ENCODE measurements at places on chromosomes 5 and 9.

DNA sequence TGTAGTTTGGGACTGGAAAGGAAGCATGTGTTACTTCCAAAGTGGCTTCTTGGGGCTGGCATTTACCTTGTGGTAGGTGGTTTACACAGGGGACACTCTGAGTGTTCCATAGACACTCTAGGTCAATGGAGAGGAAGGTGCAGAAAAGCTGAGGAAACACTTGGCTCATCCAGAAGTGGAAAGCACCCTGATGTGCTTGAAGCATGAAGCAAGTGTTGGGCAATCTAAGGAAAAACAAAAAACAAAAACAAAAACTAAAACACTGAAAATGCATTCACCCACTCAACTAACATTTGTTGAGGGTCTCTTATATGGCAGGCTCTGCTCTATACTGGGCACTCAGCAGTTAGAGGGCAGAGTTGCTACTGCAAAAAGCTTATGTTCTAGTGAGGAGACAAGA, 2.9 kb upstream of the ERAP2 start:
- no peak for DNase-seq

DNA sequence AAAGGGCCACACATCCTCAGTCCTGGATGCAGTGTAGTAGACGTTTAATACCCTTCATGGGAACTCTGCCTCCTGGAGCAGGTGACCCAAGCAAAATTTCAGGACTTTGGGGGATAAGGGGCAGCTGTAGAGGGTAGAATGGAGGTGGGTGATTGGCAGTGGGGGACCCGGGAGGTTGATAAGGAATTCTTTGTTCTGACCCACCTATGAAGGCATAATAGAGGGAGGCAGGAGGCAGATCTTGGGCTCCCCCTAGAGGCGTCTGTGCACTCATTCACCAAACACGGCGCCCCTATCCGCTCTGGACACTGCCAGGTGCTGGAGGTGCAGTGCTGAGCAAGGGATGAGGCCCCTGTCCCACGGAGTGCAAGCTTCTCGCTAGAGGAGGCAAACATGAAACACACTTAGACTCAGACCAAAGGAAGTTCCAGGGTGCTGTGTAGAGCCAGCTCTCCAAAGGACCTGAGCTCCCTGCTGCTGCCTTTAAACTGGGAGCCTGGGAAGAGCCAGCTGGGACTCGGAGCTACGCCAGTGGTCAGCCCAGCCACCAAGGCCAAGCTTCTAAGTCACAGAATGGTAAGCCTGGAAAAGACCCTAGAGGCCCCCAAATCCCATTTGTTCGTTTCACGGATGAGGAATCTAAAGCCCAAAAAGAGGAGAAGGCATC, 7.7 kb downstream of the IL17B start:
- peak; percentile 80 for DNase-seq

DNA sequence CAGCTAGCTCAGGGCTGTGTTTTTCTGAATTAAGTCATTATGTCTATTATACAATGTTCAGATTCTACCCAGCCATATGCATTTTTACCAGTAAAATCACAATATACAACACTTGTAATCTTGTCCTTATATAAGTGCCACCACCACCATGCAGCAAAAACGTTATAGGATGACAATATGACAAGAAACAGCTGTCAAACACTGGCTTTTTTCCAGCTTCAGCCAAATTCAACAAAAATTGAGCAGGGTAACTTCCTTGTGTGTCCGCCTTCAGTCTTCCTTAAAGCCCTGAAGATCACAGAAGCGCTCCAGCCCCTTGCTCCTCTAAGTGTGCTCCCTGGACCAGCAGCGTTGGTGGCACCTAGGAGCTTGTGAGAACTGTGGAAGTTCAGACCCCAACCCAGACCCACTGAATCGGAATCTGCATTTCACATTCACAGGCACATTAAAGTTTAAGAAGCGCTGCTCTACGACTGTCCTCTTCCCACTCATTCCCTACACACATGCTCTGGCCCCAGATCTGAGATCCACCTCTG, 111.8 kb downstream of the LHFPL2 start:
- no peak for DNase-seq

GRCh38 chr5:76813982-76814562, 4.8 kb upstream of the F2RL1 start:
- DNase-seq: peak; percentile 68

DNA sequence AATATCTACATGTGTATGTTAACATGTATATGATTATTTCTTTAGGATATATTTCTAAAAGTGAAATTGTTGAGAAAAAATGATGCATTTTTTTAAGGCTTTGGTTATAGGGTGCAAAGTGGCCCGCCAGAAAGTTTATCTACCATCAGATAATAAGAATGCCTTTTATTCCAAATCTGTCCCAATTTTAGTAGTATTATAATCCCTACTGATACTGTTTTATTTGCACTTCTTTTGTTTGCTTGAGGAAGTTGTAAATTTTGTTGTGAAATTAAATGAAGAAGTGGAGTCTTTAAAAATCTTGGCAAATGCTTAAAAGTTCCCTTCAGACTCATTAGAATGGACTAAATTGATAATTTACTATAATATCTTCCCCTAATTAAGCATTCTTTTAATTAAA, 73.0 kb downstream of the NIPBL start:
- DNase-seq: no peak

GRCh38 chr5:145347026-145347616, 488.0 kb downstream of the PRELID2 start:
- no peak for DNase-seq

GRCh38 chr9:110197330-110198187, 10.4 kb downstream of the C9orf152 start:
- no peak for DNase-seq

DNA sequence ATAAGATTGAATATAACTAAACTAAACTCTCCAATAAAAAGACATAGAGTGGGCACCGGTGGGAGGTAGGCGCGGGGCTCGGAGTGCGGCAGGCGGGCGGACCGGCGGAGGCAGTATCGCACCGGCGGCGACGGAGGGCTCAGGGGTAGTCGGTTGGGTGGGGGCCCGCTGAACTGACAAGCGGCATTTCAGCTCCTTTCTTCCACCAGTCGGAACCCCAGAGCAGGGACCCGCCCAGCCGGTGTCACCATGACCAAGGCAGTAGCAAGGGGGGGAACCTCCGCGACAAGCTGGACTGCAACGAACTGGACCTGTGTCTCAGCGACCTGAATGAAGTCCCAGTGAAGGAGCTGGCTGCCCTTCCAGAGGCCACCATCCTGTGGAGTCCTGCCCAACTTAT, 156.7 kb downstream of the HINT1 start:
- DNase-seq: no peak

DNA sequence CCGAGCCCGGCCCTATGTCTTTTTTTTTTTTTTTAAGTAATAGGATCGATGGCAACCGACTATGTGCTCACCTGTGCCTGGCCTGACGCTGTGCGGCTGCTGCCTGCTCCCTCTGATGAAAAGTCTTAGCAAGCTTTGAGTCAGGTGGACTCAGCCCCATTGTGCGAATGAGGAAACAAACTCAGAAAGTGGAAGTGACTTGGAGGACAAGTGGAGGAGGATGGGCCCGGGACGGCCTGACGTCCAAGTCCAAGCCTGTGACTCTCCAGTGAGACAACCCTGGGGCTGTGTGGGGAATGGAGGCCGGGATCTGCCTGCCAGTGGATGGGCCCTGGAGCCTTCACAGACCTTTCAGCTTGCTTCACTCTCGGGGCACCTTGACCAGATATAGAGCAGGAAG, 57.9 kb downstream of the EXD3 start:
- no peak for DNase-seq

DNA sequence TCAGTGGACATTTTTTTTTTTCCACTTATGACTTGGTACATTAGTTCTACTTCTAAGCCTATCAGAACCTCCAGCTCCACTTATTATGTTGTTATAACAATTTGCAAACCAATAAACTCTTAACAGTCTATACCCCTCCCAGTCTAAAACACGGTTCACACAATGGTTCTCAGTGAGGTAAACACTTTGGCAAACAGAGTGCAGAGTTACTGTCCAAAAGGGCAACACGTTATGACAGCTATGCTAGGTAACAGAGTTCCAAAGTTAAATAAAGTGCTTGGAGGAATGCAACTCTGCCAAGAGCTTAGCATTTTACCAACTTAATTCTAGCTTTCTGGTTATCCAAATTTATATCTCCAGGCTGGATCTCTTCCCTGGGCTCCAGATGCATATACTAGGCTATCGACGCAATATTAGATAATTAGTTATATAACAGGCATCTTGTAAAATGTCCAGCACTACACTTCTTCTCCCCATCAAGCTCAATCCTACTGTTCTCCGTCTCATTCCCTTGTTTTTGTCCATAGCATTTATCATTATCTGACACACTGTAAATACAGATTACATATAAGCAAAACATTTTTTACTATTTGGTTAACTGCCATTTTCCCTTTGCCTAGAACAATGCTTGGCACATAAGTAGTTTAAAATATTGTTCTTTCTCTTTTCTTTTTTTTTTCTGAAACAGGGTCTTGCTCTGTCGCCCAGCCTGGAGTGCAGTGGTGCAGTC, 14.3 kb downstream of the FNBP1 start:
- no peak for DNase-seq

- no peak for DNase-seq
Observed at GRCh38 chr9:86655147-86655546, 292.2 kb downstream of the GAS1 start.

DNA sequence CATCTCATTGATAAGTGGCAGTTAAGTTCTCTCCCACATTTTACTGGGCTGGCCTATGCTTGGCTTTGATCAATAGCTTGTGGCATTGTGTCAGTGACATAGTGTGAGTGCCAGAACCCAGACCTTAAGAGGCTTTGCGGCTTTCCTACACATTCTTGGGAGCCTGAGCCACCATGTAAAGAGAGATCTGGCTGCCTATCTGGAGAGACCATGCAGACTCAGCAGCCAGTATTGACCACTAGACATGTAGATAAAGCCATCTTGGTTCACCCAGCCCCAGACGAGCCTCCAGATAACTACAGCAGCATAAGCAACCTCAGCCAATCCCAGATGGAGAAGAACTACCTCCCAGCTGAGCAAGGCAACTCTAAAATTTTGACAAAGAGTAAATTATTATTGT, 28.6 kb downstream of the C9orf153 start:
- no peak for DNase-seq

- no peak for DNase-seq
Observed at GRCh38 chr5:14810928-14811572, 60.5 kb downstream of the ANKH start.

DNA sequence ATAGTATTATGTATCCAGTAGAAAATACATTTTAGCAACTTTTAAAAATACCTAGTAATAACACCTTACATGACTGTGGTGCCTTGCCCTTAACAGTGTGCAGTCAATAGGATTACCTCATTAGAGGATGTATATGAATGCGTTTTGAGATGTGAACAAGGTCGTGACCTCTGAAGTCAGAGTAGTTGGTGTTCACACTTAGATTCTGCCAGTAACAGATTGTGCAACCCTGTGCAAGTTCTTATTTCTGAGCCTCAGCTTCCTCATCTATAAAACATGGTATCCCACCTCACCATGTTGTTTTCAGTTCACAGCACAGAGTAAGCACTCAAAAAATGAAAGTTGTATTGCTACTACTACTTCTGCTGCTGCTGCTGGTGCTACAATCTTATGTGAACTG, 347.3 kb downstream of the KDM4C start:
- no peak for DNase-seq

DNA sequence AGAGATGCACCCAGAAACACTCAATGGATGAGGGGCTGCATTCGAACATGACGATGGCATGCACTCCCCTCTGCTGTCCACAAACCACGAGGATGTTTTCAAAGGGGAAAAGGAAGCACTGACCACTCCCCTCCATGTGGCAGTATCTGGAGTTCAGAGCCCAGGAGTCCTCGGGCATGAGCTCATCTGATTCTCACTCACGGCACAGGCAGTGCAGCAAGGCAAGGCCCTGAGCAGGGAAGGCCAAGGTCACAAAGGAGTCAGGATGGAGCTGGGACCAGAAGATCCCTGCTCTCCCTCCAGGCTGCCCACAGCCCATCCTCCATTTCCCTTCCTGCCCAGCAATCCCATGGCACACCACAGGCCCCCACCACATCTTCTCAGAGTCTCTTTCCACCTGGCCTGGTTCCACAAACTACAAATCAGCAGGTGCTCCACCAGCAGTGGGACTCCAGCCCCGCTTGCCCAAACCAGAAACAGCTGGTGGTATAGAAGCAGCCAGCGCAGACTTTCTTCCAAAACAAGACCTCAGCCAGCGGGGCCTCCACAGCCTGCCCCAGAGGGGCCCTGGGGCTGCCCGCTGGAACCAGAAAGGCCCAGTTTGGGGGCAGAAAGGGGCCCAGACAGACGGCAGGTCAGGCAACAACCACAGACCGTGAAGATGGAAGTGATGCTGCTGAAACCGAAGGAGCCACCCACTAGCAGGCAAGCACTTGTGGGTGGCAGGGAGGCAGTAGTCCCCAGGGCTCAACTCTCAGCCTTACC, 12.2 kb downstream of the TNIP1 start:
- peak; percentile 48 for DNase-seq

- no peak for DNase-seq
Observed at GRCh38 chr9:77547106-77547730, 100.9 kb downstream of the GNA14 start.

DNA sequence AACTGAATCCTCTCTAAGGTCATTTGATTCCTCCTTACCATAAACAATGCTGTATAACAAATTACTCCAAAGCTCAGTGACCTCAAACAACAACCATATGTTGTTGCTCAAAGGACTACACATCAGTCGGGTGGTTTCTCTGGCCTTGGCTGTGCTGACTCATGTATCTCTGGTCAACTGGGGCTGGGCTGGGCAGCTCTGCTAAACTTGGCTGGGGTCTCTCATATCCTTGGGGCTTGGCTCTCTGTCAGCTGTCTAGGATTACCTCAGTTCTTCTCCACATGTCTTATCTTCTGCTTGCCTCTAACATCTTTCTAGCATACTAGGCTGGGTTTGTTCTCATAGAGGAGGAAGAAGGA, 86.4 kb downstream of the GALNT10 start:
- peak; percentile 72 for DNase-seq

DNA sequence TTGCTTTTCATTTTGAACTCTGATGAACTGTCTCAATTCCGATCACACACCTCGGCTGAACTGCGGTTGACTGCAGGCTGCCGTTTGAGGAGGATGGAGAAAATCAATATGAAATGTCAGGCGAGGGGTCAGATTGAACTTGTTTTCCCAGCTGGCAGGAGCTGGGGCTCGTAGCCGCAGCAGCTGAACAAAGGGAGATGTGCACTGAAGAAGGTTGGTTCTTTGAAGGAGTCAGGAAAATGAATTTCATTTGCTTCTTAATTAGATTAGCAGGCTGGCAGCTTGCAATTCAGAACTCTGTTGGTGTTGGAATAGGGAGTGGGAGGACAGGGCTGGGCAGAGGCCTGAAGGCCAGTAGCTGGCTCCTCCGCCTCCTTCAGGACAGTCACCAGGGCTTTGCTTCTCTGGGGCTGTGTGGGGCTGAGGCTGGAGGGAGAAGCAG, 117.4 kb upstream of the GPR151 start:
- no peak for DNase-seq

- no peak for DNase-seq
Observed at GRCh38 chr9:121358751-121359150, 11.3 kb downstream of the STOM start.

GRCh38 chr5:73825199-73825598, 199.2 kb downstream of the ARHGEF28 start:
- DNase-seq: no peak

- no peak for DNase-seq
Observed at GRCh38 chr5:94028001-94028400, 286.6 kb upstream of the POU5F2 start.

Data from SJSA1 (cell line).